HuH-7 (cell line): ENCODE measurements at places on chromosomes 7 and 10.

- no peak for DNase-seq
Observed at GRCh38 chr10:47044741-47045140, 133.5 kb downstream of the PTPN20 start.

- no peak for DNase-seq
Observed at GRCh38 chr7:117164620-117165019, 158.2 kb downstream of the WNT2 start.

- peak; percentile 48 for DNase-seq
Observed at GRCh38 chr7:92461027-92462003, 14.0 kb downstream of the GATAD1 start.

GRCh38 chr10:21508706-21509331 lies 16.7 kb downstream of the SKIDA1 start:
- DNase-seq: no peak

DNA sequence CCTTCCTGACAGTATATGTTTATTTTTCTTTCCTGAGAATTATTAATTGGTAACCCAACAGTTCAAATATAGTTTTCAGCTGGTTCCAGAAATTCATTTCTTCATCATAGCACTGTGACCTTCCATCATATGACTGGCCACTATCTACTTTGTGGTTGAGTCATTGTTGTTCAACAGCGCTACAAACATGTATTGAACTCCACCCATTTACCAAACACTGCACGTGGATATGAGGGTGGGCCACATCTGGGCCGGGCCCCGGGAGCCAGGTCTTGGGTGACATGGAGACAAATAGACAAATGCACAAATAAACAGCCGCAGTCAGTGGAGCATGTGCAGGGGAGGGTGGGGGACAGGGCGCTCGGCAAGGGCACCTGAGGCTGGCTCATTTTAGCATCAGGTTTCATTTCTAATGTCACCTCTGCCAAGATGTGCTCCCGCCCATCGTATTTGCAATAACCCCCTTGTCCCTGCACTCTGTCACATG lies 24.0 kb upstream of the EEPD1 start:
- DNase-seq: no peak

DNA sequence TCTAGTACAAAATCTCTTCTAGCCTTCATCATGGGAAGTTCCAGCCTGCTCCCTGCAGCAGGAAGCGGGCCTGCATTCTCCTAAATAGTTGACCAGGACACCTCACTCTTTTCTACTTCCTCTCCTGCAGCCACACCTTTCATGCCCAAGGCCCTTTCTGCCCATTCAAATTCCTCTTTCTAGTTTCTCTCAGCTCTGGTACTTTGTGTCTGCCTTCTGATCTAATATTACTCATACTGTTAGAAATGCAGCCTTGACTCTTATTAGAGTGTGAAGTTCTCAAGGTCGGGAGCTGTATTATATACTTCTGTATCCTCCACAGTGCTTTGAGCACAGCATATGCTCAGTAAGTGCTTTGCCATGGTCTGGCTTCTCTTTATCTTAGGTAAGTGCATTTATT lies 103.1 kb downstream of the PRKCQ start:
- no peak for DNase-seq

GRCh38 chr7:158526531-158526930 lies 61.1 kb downstream of the PTPRN2 start:
- no peak for DNase-seq

GRCh38 chr10:132708936-132709335 lies 77.0 kb downstream of the NKX6-2 start:
- no peak for DNase-seq

DNA sequence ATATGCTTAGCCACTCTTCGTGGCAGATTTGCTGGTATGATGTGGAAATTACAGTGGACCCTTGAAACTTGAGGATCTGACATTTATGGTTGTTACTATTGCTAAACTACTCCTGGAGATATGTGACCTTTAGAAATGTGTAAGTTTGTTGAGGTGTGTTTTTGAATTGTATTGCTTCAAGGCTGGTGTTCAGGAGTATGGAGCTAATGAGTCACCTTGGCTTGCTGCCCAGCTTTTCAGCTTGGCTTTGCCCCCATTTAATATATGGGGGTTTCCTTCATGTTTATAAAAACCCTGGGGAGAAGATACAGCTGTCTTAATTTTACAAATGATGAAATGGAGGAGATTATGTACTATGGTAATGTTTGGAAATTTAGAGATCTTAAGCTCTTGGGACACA lies 11.6 kb downstream of the HBP1 start:
- DNase-seq: peak; percentile 9

DNA sequence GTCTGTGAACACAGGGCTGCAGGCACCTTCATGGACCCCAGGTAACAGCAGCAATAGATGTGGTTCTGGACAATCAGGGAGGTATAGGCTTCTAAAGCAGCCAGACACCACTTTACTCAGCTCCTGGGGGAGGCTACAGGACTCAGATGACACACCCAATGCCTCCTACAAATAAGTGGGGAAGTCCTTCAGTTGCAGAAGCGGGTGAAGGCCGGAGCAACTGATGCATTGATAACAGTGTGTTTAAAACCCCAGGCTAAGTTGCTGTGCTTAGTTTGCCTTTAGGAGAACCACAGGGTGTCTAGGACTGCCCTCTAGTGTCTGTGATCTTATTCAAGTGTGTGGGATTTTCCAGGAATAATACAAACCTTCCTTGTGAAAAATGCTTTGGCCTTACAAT lies 5.9 kb upstream of the ITGA8 start:
- DNase-seq: peak; percentile 85
